H54 (cell line): ENCODE measurements at places on chromosomes 13 and 19.

- DNase-seq, result no peak
Measured at GRCh38 chr19:28345811-28346210, 867.1 kb downstream of the UQCRFS1 start.

DNA sequence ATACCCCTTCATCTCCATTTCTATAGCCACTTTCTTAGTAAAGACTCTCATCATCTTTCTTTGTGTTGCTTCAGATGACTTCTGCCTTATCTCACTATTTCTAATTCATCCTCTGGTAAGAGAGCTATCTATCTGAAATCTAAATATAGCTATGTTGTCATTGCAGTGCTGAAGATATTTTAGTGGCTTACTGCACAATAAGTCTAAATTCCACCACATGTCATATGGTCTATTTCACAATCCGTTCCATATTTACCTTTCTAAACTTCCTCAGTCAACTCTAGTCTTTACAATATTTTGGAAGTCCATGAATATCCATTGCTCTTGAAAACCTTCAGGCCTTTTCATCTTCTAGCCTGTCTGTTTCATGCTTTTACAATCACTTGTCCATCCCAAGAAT lies 465.1 kb upstream of the SLC10A2 start:
- DNase-seq, result no peak

DNA sequence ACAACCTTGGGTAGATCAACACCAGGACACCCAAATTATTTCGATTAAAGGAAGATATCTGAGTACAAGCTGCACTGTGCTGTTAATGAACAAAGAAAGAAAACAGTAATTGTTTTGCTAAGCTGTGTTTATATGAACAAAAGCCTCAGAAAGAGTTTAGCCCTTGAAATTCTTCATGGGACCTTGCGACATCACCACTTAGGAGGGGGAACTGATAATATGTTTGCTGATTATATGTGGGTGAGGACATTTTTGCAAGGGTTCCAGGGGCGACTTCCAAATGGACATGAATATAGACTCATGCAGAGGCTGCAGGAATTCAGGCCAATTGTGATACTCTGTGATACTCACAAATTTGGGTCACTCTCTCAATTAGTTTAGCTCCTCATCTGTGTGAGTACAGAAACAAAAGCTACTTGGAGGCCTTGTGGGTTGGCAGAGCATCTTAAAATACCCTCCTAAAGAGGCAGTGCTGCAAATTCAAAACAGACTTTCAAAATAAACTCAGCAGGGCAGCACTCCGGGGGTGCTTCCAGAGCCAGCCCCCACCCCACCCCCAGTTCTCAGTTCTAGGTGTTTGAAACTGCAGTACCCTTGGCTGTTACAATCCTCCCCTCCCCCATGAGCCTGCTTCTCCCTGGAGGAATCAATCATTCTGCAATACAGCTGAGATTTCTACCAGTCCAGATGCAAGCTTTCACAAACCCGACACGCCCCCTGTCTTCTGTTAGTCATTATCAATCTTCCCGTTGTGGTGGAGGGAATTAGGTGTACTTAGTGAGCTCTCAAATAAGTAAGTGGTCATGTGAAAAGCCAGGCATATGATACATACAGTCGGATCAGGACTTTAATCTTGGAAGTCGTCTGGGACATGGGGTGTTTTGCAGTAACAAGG lies 97.0 kb upstream of the MBNL2 start:
- no peak for DNase-seq

GRCh38 chr19:51450730-51451307 lies 7.4 kb downstream of the SIGLEC8 start:
- no peak for DNase-seq

- no peak for DNase-seq
Measured at GRCh38 chr13:103099722-103100293, 33.6 kb upstream of the SLC10A2 start.

DNA sequence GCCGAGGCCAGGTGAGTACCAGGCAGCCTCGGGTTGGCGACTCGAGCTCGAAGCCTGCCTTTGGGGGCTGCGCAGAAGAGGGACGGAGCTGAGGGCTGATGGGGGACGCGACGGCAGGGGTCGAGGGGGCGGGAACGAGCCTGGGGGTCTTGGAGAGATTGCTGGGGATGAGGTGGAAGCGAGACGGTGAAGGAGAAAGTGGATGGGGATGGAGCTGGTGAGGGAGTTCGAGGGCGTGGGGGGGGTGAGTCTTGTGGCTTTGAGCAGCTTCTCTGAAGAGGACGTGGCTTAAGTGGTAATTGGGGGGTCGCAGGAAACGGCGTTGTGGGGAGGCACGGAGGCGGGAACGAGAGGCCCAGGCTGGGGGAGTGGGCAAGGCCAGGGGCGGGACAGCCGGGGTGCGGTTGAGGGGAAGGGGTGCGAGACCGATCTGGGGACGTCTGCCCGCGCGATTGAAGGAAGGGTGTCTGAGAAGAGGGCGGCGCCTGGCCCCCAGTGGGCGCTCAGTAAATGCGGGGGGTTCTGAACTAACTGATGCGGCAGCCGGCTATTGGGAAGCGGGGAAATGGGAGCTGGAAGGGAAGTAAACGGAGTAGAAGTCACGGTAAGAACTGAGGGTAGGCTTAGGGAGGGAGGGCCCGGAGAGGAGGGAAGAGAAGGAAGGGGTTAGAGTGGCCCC lies 426 bp downstream of the MYO9B start:
- no peak for DNase-seq

DNA sequence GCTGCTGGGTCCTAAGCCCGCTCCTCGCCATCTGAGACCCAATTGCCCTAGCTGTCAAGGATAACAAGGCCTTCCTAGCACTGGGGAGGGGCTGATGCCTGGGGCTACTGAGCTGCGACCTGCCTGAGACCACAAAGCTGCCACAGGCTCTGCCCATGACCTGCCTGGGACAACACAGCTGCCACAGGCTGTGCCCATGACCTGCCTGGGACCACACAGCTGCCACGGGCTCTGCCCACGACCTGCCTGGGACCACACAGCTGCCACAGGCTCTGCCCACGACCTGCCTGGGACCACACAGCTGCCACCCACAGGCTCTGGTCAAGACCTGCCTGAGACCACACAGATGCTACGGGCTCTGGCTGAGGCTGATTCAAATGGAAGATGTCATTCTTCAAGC lies 54.8 kb downstream of the EPS15L1 start:
- DNase-seq, result no peak

DNA sequence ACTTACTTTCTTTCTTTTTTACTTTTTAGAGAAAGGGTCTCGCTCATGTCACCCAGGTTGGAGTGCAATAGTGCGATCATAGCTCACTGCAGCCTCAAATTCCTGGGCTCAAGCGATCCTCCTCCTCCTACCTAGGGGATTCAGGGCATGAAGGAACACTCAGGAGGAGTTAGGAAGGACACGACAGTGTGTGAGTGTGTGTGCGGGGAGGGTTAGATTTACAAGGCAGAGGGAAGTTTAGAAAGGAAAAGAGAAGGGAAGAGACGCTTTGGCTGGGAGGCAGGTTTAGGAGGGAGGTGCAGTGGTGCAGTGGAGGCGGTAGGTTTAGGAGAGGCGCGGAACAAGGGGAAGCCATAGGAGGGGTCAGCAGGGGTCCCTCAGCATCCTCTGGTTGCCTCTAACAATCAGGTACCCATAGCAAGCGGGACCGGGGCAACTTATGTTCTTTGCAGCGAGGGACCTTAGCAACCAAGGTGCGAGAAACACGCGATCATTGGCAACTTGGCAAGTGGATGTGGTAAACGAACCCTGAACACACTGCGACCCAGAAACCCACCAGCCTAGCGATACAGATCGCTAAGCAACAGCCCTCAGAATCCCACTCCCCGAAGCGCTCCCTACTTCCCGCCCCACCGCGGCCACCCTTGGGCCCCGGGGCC lies 501 bp downstream of the SIRT2 start:
- no peak for DNase-seq

GRCh38 chr13:112132619-112133018 lies 65.7 kb downstream of the SOX1 start:
- no peak for DNase-seq

DNA sequence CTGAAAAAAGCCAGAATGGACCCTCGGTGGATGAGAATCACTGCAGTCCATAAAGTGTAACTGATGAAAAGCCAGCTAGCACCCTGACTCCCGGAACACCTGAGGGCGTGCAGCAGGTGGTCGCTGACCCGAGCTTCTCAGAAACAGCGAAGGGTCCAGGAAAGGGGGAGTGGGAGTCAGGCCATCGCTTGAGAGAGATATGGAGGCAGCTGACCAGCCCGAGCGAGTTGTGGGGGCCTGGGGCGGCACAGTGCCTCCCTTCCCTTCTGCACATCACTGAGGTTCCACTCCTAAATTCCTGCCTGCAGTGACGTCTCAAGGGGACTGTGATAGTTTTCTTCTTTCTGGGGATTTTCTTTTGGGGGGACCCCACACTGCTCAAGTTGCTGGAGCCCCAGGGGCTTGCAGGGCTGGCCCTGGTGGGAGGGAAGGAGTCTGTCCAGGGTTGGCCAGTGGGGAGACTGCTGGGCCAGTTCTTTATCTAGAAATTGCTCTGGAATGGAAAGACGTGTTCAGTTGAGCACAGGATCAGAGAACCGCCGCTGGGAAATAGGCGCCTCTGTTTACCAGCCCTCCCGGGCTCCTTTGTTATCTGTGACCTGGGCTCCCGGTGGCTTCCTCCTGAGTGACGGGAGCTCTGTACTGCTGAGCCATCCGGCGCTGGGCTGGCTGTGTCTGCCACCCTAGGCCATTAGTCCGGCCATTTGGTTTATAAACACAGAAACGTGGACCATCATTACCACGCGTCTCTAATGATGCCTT lies 71.3 kb downstream of the RAB20 start:
- no peak for DNase-seq

GRCh38 chr13:23460309-23460708 lies 26.8 kb upstream of the SACS start:
- DNase-seq, result no peak
